Endodermal cell (in vitro differentiated cells): ENCODE measurements at places on chromosomes 13 and 19. TPM values are rescaled to one million over a fixed set of nuclear protein-coding genes. Genes with fewer than 3 reads are reported as not detected.
A peak's percentile ranks its signal among the peaks of the same experiment; 100 is the strongest.

DNA sequence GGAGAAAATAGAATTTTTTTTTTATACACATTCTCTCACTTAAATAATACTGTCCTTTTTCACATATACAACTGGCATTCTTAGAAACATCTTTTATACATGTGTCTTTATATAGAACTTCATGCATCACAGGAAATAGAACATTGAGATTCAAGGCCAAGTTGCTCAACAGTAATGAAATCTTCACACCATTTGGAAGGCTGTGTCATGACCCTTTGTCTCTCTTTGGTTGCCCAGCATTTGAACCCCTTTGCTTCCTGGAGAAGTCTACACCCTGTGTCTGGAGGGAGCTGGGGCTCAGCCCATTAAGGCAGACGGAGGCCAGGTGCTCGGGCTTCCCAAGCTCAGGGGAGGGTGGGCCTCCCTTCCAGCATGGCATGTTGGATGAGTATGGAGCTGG is 41.1 kb downstream of the B3GLCT start:
- no peak for DNase-seq

DNA sequence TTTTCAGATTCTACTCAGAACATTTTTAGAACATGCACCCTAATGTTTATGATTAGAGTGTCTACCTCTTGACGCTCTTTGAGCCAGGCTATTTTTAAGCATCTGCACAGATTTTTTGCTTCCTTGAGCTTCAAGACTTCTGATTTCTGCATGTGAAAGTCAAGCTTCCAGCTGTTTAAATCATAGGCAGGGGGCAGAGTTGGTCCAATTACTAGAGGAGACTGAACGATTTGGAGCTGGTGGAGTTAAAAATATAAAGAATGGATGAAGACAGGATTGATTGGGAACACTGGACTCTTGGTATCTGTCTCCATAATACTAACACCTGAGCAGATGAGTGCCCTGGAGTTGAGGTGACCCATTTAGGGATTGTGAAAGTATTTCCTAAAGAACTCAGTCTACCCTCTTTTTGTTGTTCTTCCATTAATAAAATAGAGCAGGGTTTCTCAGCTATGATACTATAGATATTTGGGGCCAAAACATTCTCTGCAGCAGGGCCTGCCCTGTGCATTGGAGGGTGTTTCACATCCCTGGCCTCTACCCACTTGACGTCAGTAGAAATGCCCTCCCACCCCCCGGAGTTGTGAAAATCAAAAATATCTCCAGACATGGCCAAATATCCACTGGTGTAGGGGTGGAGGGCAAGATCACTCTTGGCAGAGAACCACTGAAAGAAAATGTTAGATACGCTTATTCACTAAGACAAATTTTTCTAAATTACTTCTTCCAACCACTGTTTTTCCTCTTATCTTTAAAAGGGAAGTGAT is 160.1 kb downstream of the COG6 start:
- DNase-seq, result no peak

GRCh38 chr19:50500753-50501151 is 10.2 kb downstream of the JOSD2 start:
- no peak for DNase-seq

GRCh38 chr13:63425131-63425530 is 2009.5 kb upstream of the PCDH20 start:
- DNase-seq, result no peak

GRCh38 chr13:54379461-54379860 is 1350.8 kb downstream of the OLFM4 start:
- no peak for DNase-seq

DNA sequence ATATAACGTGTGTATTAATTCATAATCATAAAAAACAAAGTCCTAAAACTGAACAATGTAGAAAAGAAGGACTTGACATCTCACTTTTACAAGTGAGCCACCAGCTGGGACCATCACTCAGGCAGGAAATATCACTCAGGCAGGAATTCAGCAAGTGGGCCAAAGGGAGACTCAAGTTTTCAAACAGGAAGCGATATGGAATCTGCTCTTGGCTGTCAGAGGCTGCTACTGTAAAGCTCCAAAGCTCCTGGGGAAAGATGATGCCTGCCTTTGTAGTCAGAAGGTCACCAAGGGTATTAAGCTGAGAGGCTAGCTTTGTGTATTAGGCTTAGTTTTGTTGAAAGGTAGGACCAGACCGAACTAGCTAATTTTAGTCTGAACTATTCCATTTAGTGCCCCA is 5.5 kb upstream of the AKAP11 start:
- no peak for DNase-seq

DNA sequence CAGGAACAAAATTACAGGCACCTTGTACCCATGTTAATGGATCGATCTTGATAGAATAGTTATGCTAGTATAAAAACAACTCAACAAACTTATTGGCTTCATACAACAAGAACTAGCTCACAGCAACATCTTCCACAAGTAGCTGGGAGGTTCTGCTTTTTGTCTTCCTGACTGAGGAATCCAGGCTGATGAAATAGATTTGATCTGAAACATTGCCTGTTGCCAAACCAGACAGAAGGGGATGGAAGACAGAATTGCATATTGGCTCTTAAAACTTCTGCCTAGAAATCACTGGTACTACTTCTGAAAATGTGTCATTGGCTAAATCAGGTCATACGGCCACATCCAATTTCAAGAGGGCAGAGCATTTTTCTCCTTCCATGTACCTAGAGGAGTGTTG is 267.3 kb downstream of the RFC3 start:
- DNase-seq, result no peak

GRCh38 chr13:59413126-59413525 is 750.6 kb downstream of the DIAPH3 start:
- no peak for DNase-seq

DNA sequence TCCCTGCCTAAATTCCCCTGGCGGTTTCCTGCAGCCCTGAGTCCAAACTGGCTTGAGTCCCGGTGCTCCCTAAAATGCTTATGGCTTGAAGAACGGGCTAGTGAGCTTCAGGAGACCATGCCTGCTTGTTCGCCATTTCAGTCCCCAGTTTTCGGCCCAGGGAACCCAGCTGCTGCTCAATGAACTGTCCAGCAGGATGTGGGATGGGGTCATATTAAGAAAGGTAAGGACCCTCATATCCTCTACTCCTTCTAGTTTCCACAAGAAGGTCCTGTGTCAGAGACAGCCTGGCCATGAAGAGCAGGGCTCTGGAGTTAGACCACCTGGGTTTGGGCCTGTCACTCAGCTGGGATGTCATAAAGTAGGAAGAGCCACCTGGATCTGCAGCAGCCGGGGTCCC is 17.0 kb upstream of the SPC24 start:
- DNase-seq, result no peak

DNA sequence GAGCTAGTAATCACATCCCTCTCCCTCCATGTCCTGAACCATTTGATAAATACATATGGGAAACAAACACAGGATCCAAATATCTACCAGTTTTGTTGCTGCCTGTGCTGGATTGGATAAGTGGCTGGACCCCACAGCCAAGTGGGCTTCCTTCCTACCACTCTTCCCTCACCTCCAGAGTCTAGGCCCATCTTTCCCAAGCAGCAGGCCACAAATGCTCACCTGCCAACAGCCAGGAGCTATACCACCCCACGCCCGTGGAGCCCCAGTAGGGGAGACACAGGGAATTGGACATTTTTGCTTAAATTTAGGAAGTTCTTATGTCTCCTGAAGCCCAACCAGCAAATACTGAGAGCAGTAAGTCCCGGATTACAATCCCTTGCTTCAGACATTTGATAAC is 55.8 kb downstream of the HSPH1 start:
- peak; percentile 13 for DNase-seq

DNA sequence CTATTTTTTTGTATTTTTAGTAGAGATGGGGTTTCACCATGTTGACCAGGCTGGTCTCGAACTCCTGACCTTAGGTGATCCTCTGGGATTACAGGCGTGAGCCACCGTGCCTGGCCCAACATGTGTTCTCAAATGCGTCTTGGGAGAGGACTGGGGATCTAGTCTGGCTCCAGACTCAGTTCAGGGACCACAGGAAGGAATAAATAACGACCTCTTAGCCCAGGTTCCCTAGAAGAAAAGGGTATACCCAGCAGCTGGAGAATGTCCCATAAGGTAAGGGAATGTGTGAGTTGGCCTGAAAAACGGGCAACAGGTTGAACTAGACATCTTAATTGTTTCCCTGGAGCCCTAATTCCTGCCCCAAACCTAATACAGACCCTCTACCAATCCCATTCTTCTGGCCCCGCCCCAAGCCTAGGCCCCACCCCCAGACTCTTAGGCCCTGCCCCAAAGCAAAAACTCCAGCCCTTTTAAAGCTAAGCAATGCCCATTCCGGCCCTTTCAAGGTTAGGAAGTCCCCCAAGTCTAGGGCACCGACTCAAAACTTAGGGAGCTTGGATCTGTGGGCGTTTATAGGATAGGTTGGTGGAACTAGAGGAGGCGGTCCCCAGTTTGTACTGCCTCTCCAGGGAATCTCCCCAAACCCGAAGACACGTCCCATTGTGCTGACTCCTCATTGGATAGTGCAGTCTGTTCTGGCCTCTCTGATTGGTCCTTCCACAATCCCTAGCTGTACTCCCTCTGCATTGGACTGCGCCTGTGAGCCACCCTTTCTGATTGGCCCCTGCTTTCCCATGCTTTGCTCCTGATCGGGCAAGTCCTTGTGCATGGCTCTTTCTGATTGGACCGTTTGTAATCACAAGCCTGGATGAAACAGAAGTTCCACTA is 5.4 kb upstream of the LRFN1 start:
- DNase-seq, result peak; percentile 63

DNA sequence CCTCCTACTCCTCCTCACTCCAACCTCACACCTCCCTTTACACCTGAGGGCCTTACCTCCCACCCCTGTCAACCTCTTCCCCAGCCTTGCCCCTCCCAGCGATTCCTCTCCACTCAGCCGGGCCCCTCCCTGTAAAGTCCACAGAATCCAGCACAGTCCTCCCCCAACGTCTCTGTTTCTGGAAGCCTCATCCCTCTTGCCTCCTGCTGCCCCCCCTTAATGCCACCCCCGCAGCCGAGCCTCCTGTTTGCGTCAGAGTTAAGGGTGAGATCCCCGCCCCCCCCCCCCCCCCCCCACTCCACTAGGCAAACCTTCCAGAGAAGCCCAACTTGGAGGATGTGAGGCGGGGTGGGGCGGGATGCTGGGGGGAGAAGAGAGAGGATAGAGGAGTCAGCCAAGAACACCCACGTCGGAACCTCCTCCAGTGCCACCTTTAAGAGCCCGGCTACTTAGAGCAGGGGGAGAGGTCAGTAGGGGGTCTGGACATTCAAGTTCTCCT is 2.1 kb downstream of the UNC13A start:
- no peak for DNase-seq

DNA sequence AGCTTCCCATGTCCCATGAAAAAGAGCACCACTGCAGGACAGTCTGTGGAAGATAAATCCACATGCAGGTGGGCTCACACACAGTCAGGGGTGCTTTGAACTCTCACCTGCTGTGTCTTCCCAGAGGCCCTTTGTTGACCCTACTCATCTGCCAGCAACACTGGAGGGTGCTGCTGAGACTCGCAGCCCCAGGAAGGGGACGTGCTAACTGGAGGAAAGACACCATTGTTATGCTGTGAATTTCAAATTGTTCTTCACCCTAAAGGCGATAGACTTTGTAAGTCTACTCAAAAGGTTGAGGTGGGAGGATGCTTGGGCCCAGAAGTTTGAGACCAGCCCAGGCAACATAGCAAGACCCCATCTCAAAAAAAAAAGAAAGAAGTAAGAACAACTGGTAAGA is 107.3 kb upstream of the SERP2 start:
- DNase-seq, result peak; percentile 83

DNA sequence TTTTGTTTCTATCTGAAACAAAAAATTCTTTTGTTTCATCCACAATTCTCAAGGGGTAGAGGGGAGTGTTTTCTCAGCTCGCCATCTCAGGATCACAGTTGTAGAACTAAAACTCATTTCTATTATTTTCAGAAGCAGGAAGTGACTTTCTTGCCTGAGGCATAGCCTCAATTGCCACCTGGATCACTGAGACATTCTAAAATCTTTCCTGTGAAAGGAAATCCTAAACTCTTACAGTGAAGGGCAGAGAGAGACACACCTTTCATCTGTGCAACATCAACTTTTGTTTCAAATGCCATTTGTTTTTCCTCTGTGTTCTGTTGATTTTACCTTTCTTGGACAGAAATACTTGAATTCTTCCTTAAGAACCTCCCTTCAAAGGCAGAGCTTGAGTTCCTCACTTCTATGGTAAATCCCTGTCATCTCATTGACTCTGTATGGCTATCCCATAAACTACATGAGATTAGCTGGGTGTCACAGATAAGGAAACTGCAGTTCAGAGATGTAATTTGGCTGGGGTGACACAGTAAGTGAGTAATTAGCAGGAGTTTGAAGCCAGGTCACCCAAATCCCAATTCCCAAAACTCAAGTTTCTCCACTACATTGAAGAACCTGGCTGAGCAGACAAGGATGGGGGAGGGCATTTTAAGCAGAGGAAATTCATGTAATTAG is 224.4 kb upstream of the HTR2A start:
- DNase-seq, result no peak

- no peak for DNase-seq
These were observed 15.3 kb downstream of the CAPN12 start for GRCh38 chr19:38728752-38729541.

- DNase-seq, result no peak
These were observed 1243.5 kb downstream of the EFNB2 start for GRCh38 chr13:105291987-105292386.

DNA sequence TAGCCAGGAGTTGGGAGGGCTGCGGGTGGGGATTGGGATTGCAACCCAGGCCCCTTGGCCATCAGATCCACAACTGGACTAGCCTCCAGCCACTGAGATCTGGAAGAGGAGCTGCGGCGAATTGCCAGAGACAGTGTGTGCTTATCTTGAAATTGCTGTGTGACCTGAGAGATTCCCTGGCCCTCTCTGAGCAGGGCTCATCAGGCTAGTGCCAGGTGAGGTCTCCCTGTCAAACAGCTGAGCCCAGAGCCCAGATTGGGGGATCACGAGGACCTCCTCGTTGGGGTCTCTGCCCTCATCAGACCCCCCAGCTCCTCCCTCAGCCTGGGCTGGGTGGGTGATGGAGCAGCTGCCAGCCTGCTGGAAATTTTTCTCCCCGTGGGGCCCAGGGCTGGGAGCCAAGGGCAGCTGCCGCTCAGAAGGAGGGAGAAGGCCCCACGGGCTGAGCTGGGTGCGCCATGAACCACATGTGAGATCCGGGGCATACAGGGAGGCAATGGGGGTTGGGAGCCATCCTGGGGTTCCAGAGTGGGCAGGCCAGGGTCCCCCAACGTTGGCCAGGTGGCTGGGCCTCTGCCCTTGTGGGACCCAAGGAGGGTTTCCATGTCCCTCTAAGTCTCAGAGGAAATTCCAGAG is 7.2 kb downstream of the FUT5 start:
- no peak for DNase-seq

DNA sequence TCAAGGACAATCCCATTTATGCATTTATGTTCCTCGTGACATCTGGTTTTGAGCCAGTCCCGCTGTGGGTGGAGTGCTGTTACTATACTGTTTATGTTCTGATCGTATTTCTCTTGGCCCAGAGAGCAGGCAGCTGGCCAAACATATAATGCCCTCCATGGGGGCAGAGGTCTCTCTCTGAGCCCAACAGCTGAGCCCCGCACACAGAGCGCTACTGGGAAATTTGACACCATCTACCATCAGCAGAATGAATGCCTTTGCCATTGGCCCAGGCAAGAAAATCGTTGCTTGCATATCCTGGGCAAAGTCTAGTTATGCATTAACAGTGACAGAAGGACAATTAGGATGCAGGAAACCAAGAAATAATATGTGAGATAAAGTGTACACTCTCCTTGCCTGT is 126.8 kb upstream of the CACNA1A start:
- DNase-seq, result no peak

CDX2 gene
- total RNA-seq, result not detected in 3 replicates

ITGBL1 gene
- not detected in 2 replicates for total RNA-seq

FAAP24 gene
- 4.4 to 8.8 TPM (median 5.4 TPM) in 3 replicates for total RNA-seq

IGLON5 gene
- total RNA-seq, result 40.4 and 42.7 TPM in 2 replicates
